ENCODE measurements at places on chromosomes 2 and 18.

DNA sequence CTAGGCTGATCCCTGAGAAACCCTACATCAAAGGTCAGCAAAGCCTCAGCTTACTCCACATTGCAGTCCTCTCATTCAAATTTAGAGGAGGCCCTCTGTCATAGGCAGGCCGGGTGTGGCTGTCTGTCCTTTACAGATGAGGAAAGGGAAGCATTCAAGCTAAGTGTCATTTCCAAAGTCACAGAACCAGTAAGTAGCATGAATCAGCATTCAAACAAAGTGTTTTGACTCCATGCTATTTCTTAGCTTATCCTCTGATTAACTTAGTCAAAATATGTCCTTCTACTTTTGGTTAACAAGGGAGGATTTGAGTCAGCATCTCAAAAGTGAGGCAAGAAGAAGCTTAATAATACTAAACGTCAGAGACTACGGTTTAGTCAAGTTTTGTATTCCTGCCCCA, 409.0 kb upstream of the POU3F3 start:
- no peak for DNase-seq

DNA sequence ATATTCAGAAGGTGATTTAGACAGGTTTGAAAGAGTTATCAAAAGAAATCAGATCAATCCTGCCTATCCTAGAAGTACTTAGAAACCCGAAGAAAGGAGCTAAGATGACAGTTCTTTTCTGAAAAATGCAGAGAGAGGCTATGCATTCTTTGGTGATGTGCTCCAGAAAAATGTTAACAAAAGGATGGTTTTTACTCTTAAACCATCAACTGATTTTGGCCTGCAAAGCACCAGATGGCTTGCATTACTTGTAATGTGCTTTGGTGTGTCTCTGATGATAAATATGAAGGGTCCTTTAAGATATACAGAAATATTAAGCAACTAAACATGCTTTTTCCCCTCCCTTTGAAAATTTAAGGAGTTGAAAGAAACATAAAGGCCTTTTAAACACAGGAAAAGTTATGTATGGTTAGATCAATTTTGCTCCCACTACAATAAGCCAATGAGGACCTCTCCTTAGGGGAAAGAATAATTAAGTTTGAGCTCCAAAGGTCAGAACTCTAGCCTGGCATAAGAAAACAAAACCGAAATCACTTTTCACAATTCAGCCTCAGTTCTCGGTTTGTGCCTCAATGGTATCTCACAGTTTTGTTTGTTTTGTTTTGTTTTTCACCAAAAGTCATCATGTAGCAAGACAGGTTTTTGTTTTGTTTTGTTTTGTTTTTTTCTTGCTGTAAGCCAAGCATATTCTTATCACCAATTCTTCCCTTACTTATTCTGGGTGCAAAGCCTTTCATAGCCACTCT, 302.4 kb upstream of the NT5C1B start:
- no peak for DNase-seq

DNA sequence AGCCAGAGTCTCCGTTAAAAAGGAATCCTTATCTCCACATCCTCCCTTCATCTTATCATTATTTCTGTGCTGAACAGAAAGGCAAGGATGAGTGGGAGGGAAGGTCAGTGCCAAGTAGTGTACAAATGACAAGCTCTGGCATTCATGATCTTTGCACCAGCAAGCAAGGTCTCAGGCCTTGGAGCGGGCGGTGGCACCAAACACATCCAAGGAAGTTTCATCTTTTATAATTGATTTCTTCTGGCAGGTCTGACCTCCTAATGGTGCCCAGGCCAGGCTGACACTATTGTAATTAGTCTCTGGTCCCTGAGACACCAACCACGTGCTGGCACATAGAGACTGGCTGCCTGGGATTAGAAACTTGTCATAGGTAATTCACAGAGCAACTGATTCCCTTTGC, 336.6 kb downstream of the EN1 start:
- DNase-seq = no peak

GRCh38 chr2:236600892-236601291, 31.3 kb downstream of the ACKR3 start:
- DNase-seq = no peak

DNA sequence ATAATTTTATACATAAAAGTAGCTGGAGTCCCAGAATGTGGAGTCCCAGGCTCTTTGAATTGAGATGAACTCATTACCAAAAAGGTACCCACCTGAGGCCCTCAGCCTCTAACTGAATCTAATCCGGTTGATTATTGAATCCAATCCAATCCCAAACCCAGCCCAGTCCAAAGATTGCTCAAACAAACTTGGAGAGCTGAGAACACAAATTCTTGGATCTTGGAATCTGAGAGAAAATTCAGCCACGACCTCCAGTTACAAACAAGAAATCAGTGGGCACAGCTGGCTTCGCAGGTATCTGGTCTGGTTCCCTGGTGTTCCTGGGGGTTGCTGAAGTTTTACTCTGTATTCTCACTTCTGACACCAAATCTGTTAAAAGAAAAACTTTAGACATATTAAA, 28.4 kb upstream of the RHOB start:
- DNase-seq = no peak

DNA sequence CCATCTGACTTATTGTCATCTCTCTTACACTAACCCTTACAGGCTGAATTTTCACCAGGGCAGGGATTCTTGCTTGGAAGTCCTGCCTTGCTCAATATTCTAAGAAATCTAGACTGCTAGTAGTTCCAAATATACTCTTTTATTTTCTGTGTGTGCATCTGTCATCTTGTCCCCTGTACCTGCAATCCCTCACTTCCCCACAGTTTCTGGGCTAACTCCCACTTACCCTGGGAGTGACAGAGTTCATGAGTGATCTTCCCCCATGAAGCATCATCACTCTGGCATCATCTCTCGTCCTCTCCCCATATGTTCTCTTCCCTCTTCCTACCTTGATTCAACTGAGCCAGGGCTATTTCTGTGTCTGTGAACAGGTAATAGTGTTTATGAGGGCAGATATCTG, 35.7 kb downstream of the HNMT start:
- DNase-seq = no peak

- no peak for DNase-seq
Measured at GRCh38 chr18:54278615-54279014, 9.3 kb downstream of the POLI start.

GRCh38 chr2:40370007-40370395, 81.9 kb downstream of the SLC8A1 start:
- no peak for DNase-seq

DNA sequence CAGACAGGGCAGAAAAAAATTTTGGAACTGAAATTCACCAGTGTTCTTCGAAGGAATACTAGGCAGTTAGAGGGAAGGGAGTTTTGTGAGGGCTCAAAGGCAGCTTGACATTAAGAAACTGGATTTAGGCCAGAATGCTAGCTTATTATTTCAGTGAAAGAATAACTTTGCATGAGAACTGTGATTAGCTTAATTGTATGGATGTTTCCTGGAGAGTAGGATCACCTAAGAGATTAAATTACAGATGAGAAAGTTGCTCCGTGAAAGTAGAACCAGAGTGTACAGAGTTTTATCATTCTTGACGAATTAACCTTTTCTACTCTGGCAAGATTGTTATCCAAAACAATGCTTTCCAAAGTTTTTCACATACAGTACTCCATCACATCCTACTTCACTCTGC, 6.2 kb downstream of the SPAG16 start:
- no peak for DNase-seq

GRCh38 chr2:134284119-134284670, 30.3 kb downstream of the MGAT5 start:
- no peak for DNase-seq

DNA sequence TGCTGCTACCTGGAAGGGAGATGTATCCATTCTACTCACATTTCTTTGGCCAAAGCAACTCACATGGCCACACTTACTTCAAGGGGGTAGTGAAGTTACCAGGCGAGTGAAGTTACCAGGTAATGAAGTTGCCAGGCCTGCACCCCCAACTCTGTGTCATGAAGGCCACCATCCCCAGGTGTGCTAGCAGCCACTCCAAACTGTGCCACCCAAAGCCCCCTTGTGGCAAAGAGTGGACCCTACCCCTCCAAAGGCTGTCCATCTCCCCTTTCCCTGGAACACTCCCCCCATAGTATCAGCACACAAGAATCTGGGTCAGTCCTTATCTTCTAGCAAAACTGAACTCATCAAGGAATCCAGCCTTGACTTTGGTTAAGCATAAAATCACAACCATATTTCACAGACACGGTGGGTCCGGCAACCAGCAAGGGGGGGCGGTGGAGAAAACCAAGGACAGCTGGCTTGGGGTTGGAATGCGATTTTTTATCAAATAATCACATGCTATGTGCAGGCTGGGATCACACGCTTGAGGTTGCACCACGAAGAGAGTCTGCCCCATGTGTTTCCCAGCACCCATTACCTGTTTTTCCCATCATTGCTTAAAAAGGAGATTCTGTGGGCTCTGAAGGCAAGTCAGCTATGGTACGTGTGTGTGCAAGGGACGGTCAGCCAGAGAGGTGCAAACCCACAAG, 60.9 kb downstream of the ZFP36L2 start:
- DNase-seq = no peak

- DNase-seq = no peak
Measured at GRCh38 chr2:1594123-1594372, 150.3 kb downstream of the PXDN start.

GRCh38 chr18:77899972-77900754, 650.5 kb downstream of the GALR1 start:
- DNase-seq = peak; percentile 59

DNA sequence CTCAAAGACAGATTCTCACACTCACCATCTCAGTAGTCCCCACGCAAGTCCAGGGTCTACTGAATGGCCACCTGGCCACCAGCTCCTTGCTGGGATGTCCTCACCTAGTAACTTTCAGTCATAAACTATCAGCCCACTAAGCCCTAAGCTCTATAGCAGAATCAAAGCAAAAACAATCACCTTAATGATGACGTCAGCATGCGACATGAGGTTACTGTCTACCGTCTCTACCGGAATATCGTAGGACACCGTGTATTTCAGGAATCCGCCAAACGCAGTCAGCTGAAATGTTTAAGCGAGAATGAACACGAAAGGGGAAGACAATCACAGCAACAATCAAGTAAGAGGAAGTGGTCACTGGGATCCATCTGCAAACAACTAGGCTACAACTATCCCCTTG, 81.8 kb downstream of the LAMA1 start:
- DNase-seq = no peak

DNA sequence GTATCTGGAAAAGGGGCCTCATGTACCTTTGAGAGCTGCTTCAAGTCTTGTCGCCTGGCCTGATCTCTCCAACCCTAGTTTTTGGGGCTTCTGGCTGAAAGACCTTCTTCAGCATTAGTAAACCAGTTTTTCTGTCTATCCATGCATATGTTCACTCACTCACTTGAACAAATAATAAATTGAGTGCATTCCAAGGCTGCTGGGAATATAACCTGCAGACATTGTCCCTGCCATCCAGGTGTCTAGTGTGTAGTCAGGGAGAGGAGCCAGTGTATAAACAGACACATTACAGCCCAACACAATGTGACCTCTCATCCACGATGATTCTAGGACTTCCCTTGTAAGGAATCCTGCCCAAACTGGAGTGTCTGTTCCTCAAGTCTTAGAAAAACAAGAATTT, 262.1 kb downstream of the PRKCE start:
- no peak for DNase-seq

DNA sequence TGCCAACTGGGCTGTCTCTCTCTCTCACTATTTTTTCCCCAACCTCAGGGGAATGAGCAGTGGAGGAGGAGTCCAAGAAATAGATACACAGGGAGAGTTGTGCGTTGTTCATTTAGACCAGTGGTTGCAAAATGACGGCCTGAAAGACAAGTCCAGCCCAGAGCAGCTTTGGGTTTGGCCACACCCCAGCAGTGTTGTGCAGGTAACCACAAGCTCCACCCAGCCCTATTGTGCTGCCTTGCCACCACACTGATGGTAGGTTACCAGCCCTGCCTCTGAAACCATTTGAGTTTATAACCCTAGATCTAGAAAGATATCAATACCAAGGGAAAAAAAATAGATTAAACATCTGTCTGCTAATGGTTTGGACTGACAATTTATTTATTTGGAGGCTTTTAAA, 144.3 kb downstream of the CMPK2 start:
- DNase-seq = no peak

DNA sequence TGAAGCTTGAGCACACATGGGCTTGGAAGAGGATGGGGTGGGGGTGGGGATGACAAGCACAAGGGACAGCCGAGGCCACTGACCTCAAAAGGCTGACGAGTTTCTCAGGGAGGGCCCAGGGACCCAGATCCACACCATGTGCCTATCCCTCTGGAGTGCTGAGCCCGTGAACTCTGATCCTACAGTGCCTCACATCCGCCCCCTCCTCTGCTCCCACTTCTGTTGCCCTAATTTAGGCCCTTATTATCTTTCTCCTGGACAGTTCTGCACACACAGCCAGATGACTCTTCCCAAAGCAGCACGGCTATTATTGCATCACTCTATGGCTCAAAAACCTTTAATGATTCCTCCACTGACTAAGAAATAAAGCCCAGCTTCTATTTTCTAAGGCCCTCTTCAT, 24.8 kb downstream of the CYRIA start:
- no peak for DNase-seq

DNA sequence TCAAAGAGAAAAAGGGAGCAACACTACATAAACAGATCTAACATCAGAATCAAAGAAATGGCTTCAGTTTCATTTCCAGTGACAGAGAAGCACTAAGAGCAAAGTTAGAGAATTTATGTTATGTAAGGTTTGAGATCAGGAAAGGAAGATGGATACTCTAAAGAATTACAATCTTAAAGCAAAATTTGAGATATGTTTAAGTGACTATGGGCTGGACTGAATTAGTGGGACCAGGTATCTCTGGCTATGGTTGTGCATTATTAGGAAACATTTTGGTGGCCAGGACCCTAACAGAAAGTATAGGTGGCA, 208.2 kb downstream of the CCDC178 start:
- DNase-seq = no peak

GRCh38 chr2:175187378-175187777, 5.9 kb upstream of the ATP5MC3 start:
- DNase-seq = no peak

DNA sequence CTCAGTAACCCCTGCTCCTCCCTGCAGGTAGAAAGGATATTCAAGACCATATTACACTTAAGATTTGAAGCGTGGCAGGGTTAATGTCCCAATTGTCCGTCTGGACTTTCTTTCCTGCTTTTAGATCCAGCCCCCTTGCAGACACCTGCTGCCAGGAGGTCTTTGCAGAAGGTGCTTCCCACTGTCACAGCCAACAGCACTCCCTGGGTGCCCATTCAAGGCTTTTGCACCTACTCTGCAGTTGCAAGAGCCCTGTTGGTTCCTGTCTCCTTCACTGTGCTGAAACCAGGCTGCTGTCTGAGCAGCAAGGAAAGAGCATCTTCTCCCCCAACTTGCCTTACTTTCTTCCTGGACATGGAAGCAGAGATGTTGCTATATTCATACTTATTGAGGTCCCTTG, 1043.0 kb upstream of the POU3F3 start:
- DNase-seq = no peak

DNA sequence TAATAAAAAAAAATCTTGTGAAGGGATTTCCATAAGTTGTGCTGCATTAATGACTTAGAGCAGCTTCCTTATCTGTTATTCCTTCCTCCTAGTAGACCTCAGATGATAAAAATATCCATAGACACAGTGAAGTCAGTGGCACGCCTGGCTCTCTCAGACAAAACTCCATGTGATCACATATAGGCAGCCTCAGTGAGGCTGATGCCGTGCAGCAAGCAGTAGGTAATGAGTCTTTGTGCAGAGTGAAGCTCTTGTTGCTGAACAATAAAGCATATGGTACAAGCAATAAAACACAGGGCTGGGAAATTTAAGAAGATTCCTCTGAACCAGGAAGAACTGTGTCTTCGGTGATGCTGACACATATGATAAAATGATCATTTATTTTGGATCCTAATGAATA, 102.7 kb downstream of the CSRNP3 start:
- DNase-seq = no peak
